ENCODE measurements at places on chromosomes 7 and 10.

DNA sequence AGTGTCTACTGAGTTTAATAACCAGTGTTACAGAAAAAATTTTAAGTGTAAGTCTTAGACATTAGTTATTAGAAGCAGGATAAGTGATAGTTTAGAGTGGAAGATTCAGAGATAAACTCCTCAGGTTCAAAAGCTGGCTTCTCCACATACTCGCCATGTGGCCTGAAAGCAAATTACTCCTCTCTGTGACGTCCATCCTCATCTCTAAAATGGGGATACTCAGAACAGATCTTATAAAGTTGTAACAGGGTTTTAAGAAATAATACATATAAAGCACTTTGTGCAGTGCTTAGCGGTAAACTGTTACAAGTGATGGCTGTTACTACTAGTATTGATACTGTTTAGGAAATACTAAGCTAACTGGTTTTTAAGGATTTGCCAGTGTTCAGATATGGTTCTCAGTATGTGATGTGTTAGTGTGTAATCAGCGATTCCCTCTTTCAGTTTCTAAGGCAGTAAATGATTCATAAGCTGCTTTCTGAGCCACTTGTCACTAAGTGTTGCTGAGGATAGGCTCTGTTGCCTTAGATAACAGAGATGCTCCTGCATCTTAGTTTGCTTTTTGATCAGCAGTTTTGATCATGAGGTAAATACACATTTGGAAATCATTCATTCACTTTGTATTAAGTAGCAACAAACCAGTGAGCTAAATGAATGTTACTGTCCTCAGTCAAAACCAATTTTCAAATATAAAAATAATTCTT, 58.7 kb downstream of the CYP51A1 start:
- no peak overlapping the region for H3K4me3 ChIP-seq
- no peaks in the 10 kb centered on the region for H3K4me1 ChIP-seq
- no peak for DNase-seq
- no peaks in the 10 kb centered on the region for H3K27me3 ChIP-seq
- no peak overlapping the region for H3K27ac ChIP-seq

DNA sequence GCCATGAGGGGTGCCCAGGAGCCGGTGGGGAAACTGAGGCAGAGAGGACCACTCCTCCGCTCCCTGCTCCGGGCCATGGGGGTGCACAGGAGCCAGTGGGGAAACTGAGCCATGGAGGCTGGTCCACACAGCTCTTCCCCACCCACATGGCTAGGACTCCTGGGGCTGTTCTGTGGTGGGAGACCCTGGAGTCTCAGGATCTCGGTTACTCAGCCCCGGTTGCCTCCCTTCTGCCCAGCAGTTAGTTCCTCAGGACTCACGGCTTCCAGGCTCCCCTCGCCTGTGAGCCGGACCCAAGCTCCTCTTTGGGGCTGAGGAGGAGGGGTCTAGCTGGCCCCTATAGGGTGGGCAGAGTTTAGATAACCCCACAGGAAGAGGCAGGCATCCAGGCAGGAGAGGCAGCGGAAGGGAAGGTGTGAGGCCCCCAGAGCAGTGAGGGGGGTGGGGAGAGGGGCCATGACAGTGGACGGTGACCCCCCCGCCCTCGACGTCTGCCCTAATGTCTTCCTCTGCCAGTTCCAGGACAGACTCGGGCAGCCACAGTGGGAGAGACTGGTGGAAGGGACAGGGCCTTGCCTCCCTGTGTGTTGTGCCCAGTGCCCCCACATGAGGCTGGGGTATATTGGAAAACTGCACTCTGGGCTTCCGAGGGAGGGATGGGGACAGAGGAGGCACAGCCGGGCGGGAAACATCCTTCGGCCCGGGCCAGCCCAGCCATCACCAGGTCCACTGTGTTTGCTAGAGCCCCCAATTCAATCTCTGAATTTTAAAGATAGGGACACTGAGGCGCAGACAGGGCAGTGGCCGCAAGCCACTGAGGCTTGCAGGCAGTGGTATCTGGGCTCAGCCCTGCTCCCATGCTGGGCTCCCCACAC, 4.3 kb downstream of the ELFN1 start:
- H3K4me1 ChIP-seq: peaks cover 18% of the 10 kb centered on the region
- no peak for DNase-seq
- H3K36me3 ChIP-seq: no peaks in the 10 kb centered on the region

DNA sequence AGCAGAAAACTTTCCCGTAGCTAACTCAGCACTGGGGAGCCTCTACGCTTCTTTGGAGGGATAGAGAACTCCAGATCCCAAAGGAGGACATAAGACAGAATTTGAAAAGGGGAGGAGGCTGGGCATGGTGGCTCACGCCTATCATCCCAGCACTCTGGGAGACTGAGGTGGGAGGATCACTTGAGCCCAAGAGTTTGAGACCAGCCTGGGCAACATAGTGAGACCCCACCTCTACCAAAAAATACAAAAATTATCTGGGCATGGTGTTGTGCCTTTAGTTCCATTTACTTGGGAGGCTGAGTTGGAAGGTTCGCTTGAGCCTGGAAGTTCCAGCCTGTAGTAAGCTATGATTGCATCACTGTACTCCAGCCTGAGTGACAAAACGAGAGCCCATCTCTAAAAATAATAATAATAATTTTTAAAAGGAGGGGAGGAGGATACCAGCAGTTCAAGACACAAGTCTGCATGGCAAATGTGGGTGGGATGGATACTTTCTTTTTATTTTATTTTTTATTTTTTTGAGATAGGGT, 165.9 kb upstream of the SH2B2 start:
- H3K4me3 ChIP-seq: no peak overlapping the region
- no peaks in the 10 kb centered on the region for H3K36me3 ChIP-seq
- peaks cover 8% of the 10 kb centered on the region for H3K4me1 ChIP-seq
- no peak for DNase-seq
- H3K27me3 ChIP-seq: no peaks in the 10 kb centered on the region

DNA sequence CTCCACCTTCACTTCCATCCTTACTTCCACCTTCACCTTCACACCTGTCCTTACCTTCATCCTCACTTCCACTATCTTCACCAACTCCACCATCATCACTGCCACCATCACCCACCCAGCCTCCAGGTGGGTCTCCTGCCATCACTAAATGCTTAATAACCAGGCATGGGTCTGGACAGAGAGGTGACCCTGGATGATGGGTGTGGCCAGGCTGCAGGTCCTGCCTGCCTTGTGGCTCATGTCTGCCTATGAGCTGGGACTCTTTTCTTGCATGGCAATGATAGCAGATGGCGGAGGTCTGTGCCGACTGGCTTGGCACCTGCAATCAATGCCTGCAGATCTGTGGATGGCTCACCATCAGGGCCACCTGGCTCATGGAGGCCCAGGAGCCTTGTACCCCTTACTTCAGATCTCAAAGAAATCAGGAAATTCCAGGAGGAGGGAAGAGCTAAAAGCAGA, 60.1 kb upstream of the ELN start:
- H3K4me1 ChIP-seq: peaks cover 12% of the 10 kb centered on the region
- no peak for DNase-seq
- no peak overlapping the region for H3K27ac ChIP-seq
- H3K4me3 ChIP-seq: no peak overlapping the region
- H3K27me3 ChIP-seq: no peaks in the 10 kb centered on the region
- H3K36me3 ChIP-seq: no peaks in the 10 kb centered on the region

DNA sequence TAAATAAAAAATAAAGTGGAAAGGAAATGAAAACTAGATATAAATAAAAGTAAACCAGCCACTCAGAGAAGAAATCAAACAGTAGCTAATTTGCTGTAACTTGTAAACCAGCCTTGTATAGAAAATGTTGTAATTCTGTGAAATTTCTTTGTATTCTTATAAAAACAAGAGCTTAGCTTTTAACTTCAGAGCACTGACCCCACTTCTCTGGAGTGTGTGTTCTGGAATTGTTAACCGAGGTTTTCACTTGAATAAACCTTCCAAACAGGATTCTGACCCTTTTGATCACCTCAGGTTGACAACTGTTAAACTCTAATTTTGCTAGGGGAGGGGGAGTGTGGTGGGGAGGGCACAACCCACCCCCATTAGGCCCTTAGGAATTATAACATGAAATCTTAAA, 151.9 kb upstream of the TRIM24 start:
- no peaks in the 10 kb centered on the region for H3K36me3 ChIP-seq
- no peaks in the 10 kb centered on the region for H3K4me1 ChIP-seq
- H3K27ac ChIP-seq: no peak overlapping the region
- DNase-seq: no peak

DNA sequence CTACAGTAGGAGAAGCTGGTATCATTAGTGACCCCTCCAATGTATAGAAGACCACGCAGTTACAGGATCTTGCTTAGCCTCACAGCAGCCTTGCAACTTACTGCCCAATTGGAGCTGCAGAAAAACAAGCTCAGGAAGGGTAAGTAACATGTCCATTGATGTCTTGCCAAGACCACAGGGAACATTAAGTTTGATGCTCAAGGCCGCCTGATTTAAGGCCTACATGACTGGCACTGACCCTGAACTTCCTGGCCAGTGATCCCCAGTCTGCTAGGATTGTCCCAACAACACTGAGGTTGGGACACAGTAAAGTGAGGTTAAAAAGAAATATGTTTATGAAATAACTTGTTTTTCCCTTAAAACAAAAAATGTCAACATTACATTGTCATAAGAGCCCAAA, 6.8 kb upstream of the GDF2 start:
- H3K36me3 ChIP-seq: no peaks in the 10 kb centered on the region
- no peaks in the 10 kb centered on the region for H3K27me3 ChIP-seq
- DNase-seq: no peak
- H3K27ac ChIP-seq: no peak overlapping the region
- H3K4me1 ChIP-seq: peaks cover 11% of the 10 kb centered on the region

DNA sequence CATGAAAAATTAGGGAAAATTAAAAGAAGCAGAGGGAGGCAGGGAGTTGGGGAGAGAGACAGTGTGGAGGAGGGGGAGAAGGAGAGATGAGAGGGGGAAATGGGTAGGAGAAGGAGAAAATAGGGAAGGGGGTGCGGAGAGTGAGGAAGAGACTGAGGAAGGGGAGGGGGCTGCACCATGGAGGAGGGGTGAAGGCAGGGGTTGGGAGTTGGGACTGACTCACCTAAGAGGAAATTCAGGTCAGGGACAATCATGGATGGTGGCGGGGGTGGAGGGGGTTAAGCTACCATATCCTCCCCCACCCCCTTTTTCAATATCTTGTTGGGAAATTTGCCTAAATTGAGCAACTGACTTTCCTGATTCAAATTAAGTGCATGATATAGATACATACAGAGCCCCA, 8.0 kb downstream of the GRK5 start:
- no peak for DNase-seq
- H3K27me3 ChIP-seq: no peaks in the 10 kb centered on the region
- no peaks in the 10 kb centered on the region for H3K36me3 ChIP-seq
- peak overlapping the region; percentile 2 for H3K27ac ChIP-seq
- peaks cover 78% of the 10 kb centered on the region for H3K4me1 ChIP-seq

GRCh38 chr10:118277871-118278270, 64.3 kb downstream of the FAM204A start:
- no peak overlapping the region for H3K27ac ChIP-seq
- H3K36me3 ChIP-seq: no peaks in the 10 kb centered on the region
- no peak overlapping the region for H3K4me3 ChIP-seq

GRCh38 chr7:157843336-157844140, 506.7 kb downstream of the DNAJB6 start:
- no peaks in the 10 kb centered on the region for H3K27me3 ChIP-seq
- H3K4me3 ChIP-seq: no peak overlapping the region
- H3K27ac ChIP-seq: no peak overlapping the region
- H3K4me1 ChIP-seq: no peaks in the 10 kb centered on the region
- DNase-seq: no peak

GRCh38 chr10:100006243-100006886, 3.4 kb downstream of the DNMBP start:
- H3K27ac ChIP-seq: peak overlapping the region; percentile 56
- H3K36me3 ChIP-seq: no peaks in the 10 kb centered on the region
- no peak overlapping the region for H3K4me3 ChIP-seq
- peaks cover 34% of the 10 kb centered on the region for H3K4me1 ChIP-seq
- H3K27me3 ChIP-seq: no peaks in the 10 kb centered on the region
- no peak for DNase-seq

GRCh38 chr10:110918643-110919348, at the start of gene BBIP1:
Gene BBIP1 (minus strand): TSS chr10:110919180. CDS start chr10:110918157, 1,023 bp downstream.
- no peaks in the 10 kb centered on the region for H3K27me3 ChIP-seq
- peak within 1 kb of the TSS; percentile 94 for H3K4me3 ChIP-seq
- DNase-seq: peak; percentile 79
- H3K36me3 ChIP-seq: no peaks in the 10 kb centered on the region
- H3K4me1 ChIP-seq: peaks cover 16% of the 10 kb centered on the region

- no peaks in the 10 kb centered on the region for H3K27me3 ChIP-seq
- H3K4me3 ChIP-seq: peak overlapping the region; percentile 70
- no peaks in the 10 kb centered on the region for H3K36me3 ChIP-seq
- H3K27ac ChIP-seq: peak overlapping the region; percentile 79
- no peak for DNase-seq
Observed at GRCh38 chr10:80536361-80536835, 1.3 kb upstream of the SH2D4B start.

GRCh38 chr10:80509403-80510161, 28.1 kb upstream of the SH2D4B start:
- no peaks in the 10 kb centered on the region for H3K27me3 ChIP-seq
- DNase-seq: no peak
- no peak overlapping the region for H3K4me3 ChIP-seq
- peaks cover 27% of the 10 kb centered on the region for H3K4me1 ChIP-seq
- H3K36me3 ChIP-seq: peaks cover 29% of the 10 kb centered on the region

- no peaks in the 10 kb centered on the region for H3K36me3 ChIP-seq
- H3K27me3 ChIP-seq: no peaks in the 10 kb centered on the region
- peaks cover 3% of the 10 kb centered on the region for H3K4me1 ChIP-seq
- H3K4me3 ChIP-seq: no peak overlapping the region
Observed at GRCh38 chr10:14491811-14492210, 161.1 kb upstream of the FRMD4A start.

DNA sequence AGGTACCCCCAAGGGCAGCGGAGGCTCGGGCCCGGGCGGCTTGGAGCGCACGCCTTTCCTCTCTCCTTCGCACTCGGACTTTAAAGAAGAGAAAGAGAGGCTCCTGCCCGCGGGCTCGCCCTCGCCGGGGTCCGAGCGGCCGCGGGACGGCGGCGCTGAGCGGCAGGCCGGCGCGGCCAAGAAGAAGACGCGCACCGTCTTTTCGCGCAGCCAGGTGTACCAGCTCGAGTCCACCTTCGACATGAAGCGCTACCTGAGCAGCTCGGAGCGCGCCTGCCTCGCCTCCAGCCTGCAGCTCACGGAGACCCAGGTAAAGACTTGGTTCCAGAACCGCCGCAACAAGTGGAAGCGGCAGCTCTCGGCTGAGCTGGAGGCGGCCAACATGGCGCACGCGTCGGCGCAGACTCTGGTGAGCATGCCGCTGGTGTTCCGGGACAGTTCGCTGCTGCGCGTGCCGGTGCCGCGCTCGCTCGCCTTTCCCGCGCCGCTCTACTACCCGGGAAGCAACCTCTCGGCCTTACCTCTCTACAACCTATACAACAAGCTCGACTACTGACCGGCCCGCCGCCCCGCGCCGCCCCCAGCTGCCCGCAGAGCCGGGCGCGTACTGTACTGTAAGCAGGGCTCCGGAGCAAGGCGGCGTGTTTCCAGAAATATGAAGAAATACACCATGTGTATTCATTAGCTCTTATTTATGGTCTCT, 1.8 kb downstream of the HMX2 start:
- H3K27ac ChIP-seq: no peak overlapping the region
- peaks cover 34% of the 10 kb centered on the region for H3K27me3 ChIP-seq
- peaks cover 37% of the 10 kb centered on the region for H3K4me1 ChIP-seq
- no peak for DNase-seq
- H3K36me3 ChIP-seq: no peaks in the 10 kb centered on the region

Measured in esophagus squamous epithelium (tissue), 5 donors.